ENCODE measurements at places on chromosomes 7 and 10. TPM values are rescaled to one million over a fixed set of nuclear protein-coding genes. Genes with fewer than 3 reads are reported as not detected.
A peak's percentile ranks its signal among the peaks of the same experiment; 100 is the strongest.

- DNase-seq = no peak
Observed at GRCh38 chr10:22609719-22610465, 104.5 kb downstream of the PIP4K2A start.

DNA sequence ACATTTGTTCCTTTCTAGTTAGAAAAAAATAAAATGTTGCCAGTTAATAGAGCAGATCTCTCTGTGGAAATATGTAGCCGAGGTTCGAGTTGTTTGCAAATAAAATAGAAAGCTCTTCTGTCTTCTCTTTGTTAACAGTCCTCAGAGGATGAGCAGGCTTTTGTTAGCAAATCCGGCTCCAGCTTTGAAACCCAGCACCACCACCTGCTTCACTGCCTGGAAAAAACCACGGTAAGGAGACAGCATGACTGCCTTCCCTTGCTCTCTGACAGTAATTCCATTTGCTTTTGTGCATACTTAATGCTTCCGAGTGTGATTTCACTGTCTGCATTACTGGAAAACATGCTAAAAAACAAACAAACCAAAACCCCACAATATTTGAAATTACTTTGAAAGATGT lies 115.6 kb downstream of the TSPAN12 start:
- DNase-seq = no peak

DNA sequence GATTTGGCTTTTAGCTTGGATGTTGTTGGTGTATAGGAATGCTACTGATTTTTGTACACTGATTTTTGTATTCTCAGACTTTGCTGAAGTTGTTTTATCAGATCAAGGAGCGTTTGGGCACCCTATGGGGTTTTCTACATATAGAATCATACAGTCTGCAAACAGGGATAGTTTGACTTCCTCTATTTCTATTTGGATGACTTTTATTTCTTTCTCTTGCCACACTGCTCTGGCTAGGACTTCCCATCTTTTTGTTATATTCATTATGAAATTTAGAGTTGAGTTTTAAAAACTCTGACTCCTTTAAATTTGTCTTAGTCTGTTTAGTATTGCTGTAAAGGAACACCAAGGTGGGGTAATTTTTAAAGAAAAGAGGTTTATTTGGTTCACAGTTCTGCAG lies 4.7 kb downstream of the ZNF786 start:
- no peak for DNase-seq

GRCh38 chr10:42551582-42552187 lies 86.7 kb downstream of the ZNF33B start:
- DNase-seq = peak; percentile 38

GRCh38 chr10:3574451-3574850 lies 210.6 kb downstream of the KLF6 start:
- no peak for DNase-seq

- no peak for DNase-seq
Observed at GRCh38 chr7:150621376-150621775, 10.8 kb downstream of the GIMAP6 start.

DNA sequence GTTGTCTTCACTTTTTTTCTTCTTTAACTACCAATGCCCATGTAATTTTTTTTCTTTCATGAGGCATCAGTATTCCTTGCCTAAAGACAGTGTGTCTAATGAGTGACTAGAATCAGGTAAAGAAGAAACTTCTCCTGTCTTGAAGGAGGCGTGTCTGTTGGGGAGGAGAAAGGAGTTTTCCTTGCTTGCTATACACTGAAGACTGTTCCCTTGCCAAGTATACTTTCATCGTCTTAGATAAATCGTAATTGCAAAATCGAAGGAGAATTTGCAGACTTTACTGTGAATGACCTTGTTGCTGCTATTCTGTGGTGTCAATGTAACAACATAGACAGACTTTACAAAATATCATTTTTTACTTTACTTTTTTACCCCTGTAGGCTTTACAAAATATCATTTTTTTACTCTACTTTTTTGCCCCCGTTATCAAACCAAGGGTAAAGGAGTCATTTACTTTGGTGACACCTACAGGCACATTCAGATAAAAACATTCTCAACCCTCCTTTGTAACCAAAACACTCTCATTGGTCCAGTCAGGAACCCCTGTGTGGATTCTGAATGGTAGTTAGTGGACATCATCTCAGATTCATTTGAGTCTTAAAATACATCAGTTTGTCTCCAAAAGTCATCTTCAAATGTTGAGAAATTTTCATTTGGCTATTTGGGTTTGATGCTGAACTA lies 232.4 kb downstream of the AHR start:
- no peak for DNase-seq

SYNPO2L gene
- total RNA-seq = under 0.01 TPM

LHFPL3 gene
- total RNA-seq = not detected
